Esophagus squamous epithelium (tissue), 5 donors: ENCODE measurements at places on chromosomes 4 and X. TPM values are rescaled to one million over a fixed set of nuclear protein-coding genes. Genes with fewer than 3 reads are reported as not detected.
A peak's percentile ranks its signal among the peaks of the same experiment; 100 is the strongest.

Gene ITGB1BP2
- 3.9 TPM for total RNA-seq

Gene SLC4A4
- 1.6 TPM for total RNA-seq

Gene CXXC4
- total RNA-seq = not detected

Gene FREM3
- not detected for total RNA-seq

Gene CHRDL1
- 11.4 TPM for total RNA-seq

Gene LRP2BP
- total RNA-seq = not detected

Gene PCDH7
- 68.9 TPM for total RNA-seq

Gene TMPRSS11F
- total RNA-seq = 12.6 TPM

Gene ANOS1
- total RNA-seq = 1.3 TPM

- no peak overlapping the region for H3K27ac ChIP-seq
- no peak for DNase-seq
- no peak overlapping the region for H3K4me3 ChIP-seq
- no peaks in the 10 kb centered on the region for H3K4me1 ChIP-seq
- H3K27me3 ChIP-seq = no peaks in the 10 kb centered on the region
- no peaks in the 10 kb centered on the region for H3K36me3 ChIP-seq
Observed at GRCh38 chr4:146062340-146062739, 113.2 kb upstream of the LSM6 start.

DNA sequence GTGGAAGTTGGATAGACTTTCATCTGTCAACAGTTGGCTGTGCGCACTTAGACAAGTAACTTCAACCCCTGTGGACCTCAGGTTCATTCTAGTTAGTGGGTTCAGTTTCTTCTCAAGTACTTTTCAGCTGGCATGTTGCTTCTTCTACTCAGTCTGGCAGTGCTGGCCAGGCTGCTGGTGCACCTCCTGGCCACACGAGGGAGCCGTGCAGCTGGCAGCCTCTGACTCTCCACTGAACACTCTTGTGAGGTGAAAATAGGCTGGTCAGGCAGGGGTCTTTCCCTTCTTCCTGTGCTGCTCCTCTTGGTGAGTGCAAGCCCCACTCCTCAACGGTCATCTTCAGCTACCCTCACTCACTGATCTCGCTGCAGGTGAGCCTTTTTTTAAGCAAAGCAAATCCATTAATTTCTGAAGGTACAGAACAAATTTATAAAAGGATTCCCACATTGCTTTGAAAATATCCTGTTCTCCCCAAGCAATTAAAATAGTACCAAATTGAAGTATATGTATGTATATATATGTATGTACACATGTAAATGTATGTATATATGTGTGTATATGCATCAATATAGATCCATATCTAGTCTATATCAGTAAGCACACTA, 30.6 kb downstream of the LONRF3 start:
- DNase-seq = no peak
- H3K27me3 ChIP-seq = no peaks in the 10 kb centered on the region
- H3K4me1 ChIP-seq = no peaks in the 10 kb centered on the region
- H3K4me3 ChIP-seq = no peak overlapping the region
- H3K36me3 ChIP-seq = no peaks in the 10 kb centered on the region

- peaks cover 42% of the 10 kb centered on the region for H3K4me1 ChIP-seq
- no peaks in the 10 kb centered on the region for H3K36me3 ChIP-seq
- peak overlapping the region; percentile 79 for H3K27ac ChIP-seq
- no peak for DNase-seq
- peak overlapping the region; percentile 72 for H3K4me3 ChIP-seq
Observed at GRCh38 chr4:105895583-105896460, 551 bp downstream of the NPNT start.

GRCh38 chr4:93788712-93789111, 39.8 kb upstream of the ATOH1 start:
- no peaks in the 10 kb centered on the region for H3K27me3 ChIP-seq
- H3K27ac ChIP-seq = no peak overlapping the region
- H3K4me3 ChIP-seq = no peak overlapping the region
- DNase-seq = no peak

DNA sequence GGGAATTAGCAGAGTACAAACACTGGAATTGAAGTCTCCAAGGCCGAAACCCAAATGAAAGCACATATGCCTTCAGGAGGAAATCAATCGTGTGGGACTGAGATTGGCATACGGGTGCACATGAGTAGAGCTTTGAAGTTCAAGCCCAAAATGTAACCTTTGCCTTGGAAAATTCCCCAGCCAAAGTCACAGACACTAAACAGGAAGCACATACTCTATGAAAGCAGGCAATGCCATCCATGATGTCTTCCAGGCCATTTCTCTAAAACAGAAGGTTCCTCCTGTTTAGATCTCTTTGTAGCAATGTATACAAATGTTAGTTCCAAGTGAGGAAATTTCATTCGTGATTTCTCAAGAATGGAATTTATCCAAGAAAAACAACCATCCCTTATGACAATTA, 162.5 kb downstream of the COL4A6 start:
- no peaks in the 10 kb centered on the region for H3K36me3 ChIP-seq
- no peak for DNase-seq
- H3K27ac ChIP-seq = no peak overlapping the region
- H3K27me3 ChIP-seq = no peaks in the 10 kb centered on the region

DNA sequence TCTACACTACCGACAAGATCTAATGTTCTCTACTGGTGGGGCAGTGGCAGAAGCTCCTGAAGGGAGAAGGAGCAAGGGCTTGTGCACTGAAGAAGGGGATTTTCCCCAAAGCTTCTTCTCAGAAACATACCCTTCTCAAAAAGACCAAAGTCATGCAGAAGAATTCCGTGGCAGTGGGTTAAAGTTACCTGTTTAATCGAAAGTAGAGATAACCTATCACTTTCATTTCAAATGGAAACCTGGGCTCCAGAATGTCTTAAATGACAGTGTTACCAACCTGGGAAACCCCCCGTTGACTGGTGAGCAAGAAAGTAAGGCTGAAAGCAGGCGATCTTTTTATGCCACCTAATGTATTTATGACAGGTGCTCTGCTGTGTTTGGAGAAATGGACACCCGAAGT, 92.5 kb upstream of the TEX13D start:
- no peak overlapping the region for H3K27ac ChIP-seq
- H3K4me3 ChIP-seq = no peak overlapping the region
- no peak for DNase-seq
- H3K36me3 ChIP-seq = no peaks in the 10 kb centered on the region
- H3K27me3 ChIP-seq = no peaks in the 10 kb centered on the region
